8988T (cell line): ENCODE measurements at places on chromosomes 5 and 9.

DNA sequence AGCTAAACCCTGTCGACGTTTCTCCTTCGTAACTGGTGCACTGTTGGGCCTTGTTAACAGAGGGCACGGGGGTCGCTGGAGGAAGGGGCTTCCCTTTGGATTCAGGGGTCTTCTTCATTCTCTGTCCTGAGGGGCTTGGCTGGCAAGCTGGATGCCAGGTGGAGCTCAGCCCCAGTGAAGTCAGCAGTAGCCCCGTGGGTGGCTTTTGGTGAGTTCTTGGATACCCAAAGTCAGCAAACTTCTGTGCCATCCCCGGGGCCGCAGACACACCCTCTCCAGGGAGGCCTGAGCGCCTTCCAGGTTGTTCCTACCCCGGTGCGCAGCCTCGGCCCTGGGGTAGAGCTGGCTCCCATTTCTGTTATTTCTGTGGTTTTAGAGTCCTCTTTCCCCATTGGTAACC lies 12.3 kb upstream of the OBP2A start:
- no peak for DNase-seq

DNA sequence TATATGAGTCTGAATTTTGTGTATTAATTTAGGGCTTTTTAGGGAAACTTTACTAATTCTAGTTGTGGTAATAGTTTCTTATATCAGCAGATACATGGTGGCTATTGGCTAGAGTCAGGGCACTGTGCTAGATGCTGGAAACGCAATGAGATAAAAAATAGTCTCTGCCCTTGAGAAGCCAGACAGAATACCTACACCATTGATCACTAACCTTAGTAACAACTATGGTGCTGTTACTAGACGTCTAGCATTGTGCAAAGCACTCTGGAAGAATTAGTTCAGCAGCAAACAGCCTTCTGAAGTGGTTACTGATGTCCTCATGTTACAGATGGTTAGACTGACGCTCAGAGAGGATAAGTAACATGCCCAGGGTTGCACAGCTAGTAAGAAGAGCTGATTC lies 61.8 kb downstream of the GDA start:
- DNase-seq, result no peak

DNA sequence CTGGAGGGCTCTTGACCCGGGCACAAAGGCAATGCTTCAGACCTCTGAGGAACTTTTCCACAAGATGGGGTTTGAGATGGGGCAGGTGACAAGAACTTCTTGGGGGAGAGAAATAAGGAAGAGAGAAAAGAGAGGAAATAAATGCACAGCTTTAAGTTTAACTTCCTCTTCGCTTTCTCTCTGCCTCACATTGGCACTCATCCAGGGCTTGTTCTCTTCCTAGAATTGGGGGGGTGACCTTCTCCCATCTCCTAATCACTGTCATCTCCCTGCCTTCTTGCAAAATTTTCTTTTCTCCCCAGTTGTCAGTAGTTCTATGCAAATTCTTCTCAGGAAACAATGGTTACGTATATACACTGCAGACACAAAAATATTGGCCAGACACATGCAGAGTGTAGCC lies 19.1 kb upstream of the ADCY2 start:
- DNase-seq, result no peak

- DNase-seq, result no peak
Observed at GRCh38 chr5:31062902-31063580, 130.4 kb upstream of the CDH6 start.

GRCh38 chr5:114317751-114318150 lies 44.1 kb upstream of the KCNN2 start:
- DNase-seq, result no peak

DNA sequence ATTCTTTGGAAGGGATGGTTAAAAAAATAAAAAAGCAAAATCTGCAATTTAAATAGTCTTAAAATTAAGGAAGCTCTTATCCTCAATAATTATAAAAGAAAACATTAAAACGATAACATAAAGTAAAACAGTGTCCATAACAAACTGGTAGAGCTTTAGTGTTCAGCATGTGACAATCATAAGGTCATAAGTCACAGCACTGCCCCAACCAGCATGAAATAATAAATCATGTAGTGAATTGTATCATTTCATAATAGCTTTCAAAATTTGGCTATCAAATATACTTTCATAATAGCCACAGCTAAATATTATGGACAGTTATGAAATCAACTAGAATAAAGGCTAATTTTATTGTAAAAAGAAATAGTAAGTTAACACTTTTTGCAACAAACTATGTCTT lies 10.0 kb downstream of the NR3C1 start:
- DNase-seq, result no peak

DNA sequence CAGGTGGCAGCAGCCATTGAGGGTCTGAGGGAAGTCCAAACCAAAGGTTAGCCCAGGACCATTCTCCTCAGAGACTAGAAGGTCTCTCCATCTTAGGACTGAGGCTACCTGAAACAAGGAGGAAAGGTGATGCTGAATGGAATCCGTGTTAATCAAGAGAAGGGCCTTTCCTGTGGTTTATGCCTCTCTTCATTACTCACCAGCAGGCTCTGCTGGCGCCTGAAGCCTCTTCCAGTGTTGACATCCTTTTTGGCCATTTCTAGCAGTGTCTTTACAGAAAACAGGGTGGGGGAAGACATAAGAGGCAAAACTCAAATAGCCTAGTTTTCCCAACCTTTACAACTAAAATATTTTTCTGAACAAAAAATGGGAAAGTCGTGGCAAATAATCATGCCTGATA lies 98.0 kb downstream of the ENC1 start:
- DNase-seq, result no peak

- DNase-seq, result no peak
Observed at GRCh38 chr9:131691969-131692611, 47.8 kb downstream of the RAPGEF1 start.

DNA sequence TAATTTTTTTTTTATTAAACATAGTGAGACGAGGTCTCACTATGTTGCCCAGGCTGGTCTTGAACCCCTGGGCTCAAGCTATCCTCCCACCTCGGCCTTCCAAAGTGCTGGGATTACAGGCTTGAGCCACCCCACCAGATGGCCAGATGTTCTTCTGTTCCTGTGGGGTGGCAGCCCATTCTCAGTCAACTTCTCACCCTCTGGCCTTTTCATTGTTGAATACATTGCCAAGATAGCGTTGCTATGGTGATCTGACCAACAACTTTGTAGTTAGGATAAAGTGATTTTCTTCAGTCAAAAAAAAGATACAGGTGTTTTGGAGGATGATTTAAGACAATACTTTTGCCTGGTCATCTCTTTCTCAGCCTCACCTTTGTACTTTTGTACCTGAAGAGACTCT lies 109.1 kb downstream of the EGFLAM start:
- no peak for DNase-seq
